Right ventricle myocardium inferior (tissue), 1 donor: ENCODE measurements at places on chromosomes 6 and 20. TPM values are rescaled to one million over a fixed set of nuclear protein-coding genes. Genes with fewer than 3 reads are reported as not detected.

DNA sequence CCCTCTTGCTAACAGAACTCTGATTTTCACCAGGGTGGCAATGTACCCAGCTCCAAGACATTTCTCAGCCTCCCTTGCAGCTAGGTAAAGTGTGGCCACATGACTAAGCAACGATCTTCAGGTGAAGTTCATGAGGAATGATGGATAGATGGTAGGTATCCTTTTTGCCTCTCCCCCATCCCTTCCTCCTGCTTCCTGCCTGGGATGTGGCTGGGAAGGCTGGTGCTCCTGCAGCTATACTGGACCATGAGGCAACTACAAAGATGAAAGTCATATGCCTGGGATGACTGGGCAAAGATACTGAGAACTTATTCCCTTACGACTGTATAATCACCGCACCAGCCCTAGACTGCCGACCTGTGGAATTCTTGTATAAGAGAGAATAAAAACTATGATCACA is 13.4 kb downstream of the ZNF335 start:
- no peak for DNase-seq

- no peak for DNase-seq
Observed at GRCh38 chr6:97658090-97658489, 375.1 kb upstream of the MMS22L start.

DNA sequence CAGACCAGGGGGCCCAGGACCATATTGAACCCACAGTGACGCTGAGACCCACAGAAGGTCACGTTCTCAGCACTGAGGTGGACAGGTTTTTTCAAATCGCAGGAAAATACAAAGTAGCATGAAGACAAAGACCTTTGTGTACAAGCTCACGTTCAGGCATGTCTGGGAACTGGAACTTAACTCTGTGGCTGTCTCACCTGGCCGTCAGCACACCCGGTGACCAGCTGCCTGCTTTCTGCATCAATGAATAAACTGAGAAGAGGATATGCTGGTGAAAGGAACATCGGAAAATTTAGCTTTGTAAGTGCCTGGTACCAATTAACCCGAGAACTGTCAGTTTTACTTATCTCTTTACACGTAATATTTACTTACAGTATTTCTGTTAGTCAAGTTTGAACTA is 36.5 kb downstream of the WDR27 start:
- DNase-seq = no peak

- DNase-seq = peak; percentile 72
Observed at GRCh38 chr6:36120539-36120938, 9.8 kb upstream of the MAPK13 start.

DNA sequence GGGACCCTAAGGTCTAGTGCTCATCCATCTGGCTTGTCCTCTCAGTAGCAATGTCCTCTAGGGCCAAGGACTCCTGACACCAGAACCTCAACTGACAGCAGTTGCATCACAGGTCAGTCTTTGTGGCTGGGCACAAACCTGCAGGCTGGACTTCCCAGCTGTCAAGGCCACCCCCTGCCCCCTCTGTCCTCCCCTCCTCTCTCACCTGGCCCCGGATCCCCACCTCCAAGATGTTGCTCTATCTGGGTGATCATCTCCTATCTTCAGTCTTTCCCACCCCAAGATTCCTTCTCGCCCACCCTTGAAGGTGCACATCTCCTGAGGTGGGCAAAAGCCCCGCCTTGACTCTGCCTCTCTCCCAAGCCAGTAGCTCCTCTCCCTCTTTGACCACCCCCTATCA is 131.8 kb upstream of the SRSF6 start:
- no peak for DNase-seq

GRCh38 chr20:39660965-39661364 is 698.8 kb downstream of the DHX35 start:
- DNase-seq = no peak

The MAK gene
- total RNA-seq = not detected

- DNase-seq = no peak
Observed at GRCh38 chr6:30349421-30350177, 4.6 kb downstream of the RPP21 start.

The SLC32A1 gene
- total RNA-seq = not detected

- DNase-seq = no peak
Observed at GRCh38 chr6:74834967-74835366, 370.9 kb downstream of the COL12A1 start.

The VWA7 gene
- total RNA-seq = 12.1 TPM

DNA sequence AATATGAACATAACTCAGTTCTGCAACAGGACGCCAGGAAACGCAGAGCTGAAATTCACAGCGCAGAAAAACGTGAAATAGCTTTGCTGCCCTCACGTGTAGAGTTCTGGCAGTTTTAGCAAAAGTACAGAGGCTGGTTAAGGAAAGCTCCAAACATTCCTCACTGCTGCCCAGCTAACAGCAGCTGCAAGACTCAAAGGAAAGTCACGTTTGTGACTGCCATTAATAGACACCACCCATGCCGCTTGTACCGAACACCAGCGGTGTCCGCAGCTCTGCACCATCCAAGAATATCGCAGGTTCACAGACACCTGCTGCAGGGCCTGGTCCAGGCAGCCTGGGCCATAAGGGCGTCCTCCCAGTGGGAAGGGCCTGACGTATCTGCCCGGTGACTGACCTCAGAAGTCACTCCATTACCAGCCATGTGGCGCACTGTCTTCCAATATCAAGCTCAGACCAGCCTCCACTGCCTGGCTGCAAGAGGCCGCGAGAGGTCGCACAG is 61.4 kb downstream of the WDR27 start:
- no peak for DNase-seq

DNA sequence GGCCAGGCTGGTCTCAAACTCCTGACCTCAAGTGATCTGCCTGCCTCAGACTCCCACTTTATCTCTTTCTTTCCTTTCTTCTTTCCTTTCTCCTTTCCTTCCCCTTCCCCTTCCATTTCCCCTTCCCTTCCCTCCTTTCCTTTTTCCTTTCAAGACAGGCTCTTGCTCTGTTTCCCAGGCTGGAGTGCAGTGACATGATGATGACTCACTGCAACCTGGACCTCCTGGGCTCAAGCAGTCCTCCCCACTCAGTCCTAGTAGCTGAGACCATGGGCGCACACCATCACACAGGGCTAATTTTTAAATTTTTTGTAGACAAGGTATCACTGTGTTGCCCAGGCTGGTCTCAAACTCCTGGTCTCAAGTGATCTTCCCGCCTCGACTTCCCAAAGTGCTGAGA is 377.6 kb upstream of the ZFP64 start:
- DNase-seq = no peak

DNA sequence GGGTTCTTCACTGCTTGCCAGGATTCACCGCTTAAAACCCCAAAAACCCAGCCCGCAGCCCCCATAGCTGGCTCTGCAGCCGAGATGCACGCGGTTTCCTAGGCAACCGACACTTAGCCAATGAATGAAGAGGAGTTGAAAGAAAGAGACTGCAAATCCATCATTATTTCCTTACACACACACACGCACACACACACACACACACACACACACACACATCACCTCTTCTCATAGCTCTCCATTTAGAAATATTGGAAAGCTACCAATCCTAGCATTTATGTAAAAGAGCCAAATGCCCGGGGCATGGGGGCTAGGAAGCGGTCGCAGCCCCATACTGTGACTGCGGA is 3.4 kb upstream of the TUBB2B start:
- no peak for DNase-seq

The GGTLC1 gene
- total RNA-seq = not detected

The EEF1A2 gene
- total RNA-seq = 1,274 TPM

GRCh38 chr20:47117773-47118172 is 223.1 kb downstream of the EYA2 start:
- no peak for DNase-seq

The LINC00237 gene
- total RNA-seq = not detected

The TUBB2B gene
- 0.97 TPM for total RNA-seq

DNA sequence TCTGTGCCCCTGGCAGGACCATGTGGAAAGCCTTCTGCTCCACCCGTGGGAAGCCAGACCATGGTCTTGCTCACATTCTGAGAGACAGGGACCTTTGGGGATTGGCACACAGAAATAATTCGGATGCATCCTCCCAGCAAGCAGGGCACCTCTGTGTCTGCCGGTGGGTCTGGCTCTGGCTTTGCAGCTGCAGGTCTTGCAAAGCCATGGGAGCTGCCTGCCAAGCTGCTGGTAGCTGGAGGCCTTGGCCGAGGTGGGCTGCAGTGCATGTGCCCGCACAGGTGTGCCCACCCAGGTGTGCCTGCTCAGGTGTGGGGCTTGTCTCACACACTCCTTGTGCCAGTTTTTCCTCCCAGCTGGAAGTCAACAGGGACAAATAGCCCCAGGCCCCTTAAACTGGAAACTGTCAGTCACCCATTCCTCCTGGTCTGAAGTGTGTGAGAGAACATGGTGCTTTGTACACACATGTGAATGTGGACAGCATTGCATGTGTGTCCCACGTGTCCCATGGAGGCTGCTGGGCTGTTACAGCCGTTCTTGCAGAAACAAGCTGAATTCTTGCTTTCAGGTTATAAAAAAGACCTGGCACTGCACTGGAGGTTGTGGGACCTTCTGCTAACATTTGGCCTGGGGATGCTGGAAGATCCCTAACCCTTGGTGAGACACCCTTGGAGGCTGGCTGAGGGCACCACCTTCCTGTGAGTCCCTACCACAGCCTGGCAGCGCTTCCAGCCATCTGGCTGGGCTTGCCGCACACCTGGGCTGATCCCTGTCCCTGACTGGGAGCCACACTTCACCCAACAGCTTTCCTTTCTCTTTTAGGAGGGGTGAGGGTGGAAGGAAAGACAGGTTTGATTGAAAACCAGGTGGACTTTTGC is 54.9 kb upstream of the SMOC2 start:
- DNase-seq = no peak

The SPEF1 gene
- total RNA-seq = 0.14 TPM

The BEND6 gene
- total RNA-seq = 0.30 TPM

GRCh38 chr6:123619156-123619555 is 17.6 kb downstream of the TRDN start:
- no peak for DNase-seq

The OPN5 gene
- total RNA-seq = not detected

The MTO1 gene
- total RNA-seq = 26.6 TPM

- DNase-seq = no peak
Observed at GRCh38 chr6:36358226-36358915, 21.7 kb upstream of the BNIP5 start.

The GRIK2 gene
- 2.7 TPM for total RNA-seq

The DDX43 gene
- 0.68 TPM for total RNA-seq

DNA sequence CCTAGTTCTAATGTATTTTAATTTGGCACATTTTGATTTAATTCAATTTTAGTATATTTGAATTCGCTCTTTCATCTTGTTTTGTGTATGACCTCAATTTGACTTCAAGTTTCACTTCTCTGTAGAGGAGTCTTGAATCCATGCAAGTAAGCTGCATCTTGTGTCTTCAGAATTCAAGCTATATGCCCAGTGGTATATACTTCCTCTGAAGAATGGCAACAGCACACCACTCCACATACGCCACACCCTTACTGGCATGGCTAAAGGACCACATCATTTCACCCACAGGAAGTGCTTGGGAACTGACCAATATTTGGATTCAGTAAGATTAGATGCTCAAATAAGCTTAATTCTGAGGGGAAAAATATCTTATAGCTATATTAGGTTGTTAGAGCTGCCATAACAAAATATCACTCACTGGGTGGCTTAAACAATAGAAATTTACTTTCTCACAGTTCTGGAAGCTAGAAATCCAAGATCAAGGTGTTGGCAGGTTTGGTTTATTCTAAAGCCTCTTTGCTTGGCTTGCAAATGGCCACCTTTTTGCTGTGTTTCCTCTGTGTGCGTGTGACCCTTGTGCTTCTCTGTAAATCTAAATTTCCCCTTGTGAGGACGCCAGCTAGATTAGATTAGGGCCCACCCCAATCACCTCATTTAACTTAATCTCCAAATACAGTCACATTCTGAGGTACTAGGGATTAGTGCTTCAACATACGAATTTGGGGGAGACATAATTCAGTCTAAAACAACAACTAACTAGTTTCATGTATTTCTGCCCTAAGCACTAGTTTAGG is 2.8 kb upstream of the ASF1A start:
- DNase-seq = no peak

The BNIP5 gene
- not detected for total RNA-seq

GRCh38 chr6:167811040-167811439 is 15.7 kb upstream of the AFDN start:
- DNase-seq = no peak

The LPA gene
- not detected for total RNA-seq

DNA sequence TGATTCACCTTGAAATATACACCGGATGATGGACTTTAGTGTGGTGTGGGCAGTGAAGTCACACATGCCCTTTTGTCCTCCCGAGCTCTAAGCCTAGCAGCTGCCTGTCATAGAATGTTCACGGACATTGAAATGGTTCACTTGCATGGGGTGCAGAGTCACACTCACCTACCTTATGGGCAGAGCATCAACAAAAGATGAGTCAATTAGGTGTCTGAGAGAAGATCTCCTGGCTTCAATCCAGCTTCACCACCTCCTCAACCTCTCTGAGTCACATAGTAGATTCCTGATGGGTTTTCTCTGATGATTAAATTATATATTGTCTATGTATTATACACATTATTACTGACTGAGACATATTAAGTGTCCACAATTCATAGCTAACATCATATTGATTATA is 48.1 kb upstream of the HLA-E start:
- DNase-seq = no peak

DNA sequence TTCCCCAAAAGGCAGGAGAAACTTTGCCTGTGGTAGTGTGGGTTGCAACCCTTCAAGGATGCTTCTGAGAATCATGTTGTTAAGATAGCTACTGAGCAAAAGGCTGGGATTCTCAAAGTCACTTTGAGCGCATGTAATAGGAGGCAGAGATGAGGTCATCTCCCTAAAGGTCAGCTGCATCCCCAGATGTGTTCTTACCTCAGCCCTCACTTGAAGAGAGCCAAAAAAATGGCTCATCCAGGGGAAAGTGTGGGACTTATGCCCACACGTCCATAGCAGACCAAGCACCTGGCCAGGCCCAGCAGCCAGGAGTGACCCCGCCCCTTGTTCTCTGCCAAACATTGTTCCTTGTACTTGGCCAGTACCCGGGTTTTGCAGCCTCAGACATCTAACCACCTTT is 187.0 kb upstream of the BMP2 start:
- peak; percentile 49 for DNase-seq

The BICRAL gene
- 11.6 TPM for total RNA-seq
